ENCODE measurements at places on chromosomes 2 and 18. TPM values are rescaled to one million over a fixed set of nuclear protein-coding genes. Genes with fewer than 3 reads are reported as not detected.
A peak's percentile ranks its signal among the peaks of the same experiment; 100 is the strongest.

Gene IL1F10
- not detected for total RNA-seq

GRCh38 chr2:177261116-177262060 is 3.1 kb downstream of the NFE2L2 start:
- H3K4me3 ChIP-seq: peak overlapping the region; percentile 95
- peaks cover 39% of the 10 kb centered on the region for H3K4me1 ChIP-seq
- DNase-seq: no peak

GRCh38 chr2:25690058-25690457 is 16.7 kb upstream of the DTNB start:
- H3K4me3 ChIP-seq: no peak overlapping the region
- no peaks in the 10 kb centered on the region for H3K36me3 ChIP-seq
- H3K27me3 ChIP-seq: no peaks in the 10 kb centered on the region
- H3K27ac ChIP-seq: no peak overlapping the region

DNA sequence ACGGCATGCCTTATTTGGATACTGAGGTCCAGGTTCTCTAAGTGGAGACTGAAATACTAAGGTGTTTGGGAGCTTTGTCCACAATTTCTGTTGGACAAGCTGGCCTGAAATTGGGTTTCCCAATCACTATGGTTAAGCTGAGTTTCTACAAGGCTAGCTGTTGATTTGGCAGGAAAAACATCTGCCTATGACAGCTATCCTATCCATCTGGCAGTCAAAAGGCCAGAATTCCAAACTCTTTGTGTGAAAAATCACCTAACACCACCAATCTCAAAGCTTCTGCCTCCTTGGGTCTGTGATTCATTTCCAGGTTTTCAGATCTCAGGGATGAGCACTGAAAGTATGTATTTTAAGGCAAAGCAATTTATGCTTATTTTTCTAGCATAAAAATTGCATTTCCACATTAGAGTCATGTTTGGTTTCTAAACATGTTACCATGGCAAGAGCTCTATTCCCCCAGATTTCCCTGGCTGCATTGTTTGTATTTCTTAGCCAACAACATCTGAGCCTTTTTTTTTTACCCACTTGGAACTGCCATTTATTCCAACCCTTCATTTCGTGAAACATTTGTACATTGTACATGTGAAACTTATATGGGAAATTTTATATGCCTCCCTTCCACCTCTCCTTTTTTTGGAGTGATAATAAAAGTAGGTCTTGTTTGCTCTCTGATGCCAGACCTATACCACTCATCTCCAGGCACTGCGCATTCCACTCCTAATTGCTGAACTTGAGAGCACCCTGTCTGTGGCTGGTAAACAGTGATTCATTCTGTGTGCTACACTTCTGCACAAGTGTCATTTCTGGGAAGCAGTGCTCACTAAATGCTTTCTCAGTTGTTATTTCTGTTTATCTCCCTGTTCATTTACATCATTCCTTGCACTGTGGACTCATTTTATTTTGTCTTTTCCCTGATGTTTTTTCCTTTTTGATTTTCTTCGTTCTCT is 15.9 kb upstream of the CCDC85A start:
- no peaks in the 10 kb centered on the region for H3K27me3 ChIP-seq
- no peak overlapping the region for H3K27ac ChIP-seq
- peaks cover 4% of the 10 kb centered on the region for H3K4me1 ChIP-seq
- no peaks in the 10 kb centered on the region for H3K36me3 ChIP-seq

Gene ZNF521
- 32.7 TPM for total RNA-seq

DNA sequence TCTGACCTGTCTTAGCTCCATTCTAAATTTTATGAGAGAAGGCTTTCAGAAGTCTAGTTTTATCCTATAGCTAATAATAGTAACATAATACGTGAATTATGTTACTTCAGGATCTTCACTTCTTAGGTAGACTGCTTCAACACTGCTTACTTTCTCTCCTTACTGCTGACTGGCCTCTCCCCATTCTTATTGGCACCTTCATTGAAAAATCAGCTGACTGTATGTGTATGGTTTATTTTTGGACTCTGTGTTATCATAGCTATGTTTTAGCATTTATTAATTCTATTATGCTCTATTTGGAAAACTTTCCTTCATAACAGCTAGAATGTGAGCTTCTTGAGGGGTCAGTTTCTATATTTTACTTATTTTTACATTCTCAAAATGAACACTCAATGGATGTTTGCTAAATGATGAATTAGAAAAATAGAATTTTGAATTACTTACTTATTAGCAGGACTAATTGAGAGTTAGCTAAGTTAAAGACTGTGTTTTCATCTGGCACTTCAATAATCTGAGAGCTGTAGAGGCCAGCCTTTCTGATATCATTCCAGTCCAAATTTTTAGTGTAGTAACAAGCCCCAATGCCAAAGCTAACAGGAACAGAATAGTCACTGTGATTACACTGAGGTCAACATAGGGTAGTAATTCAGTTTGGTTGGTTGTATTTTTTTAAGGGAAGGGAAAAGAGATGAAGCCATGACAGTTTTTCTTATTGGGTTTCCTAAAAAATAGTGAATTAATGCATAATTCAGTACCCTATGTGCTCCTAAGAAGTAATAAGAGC is 92.3 kb downstream of the TTC27 start:
- no peak for DNase-seq
- H3K4me3 ChIP-seq: no peak overlapping the region
- no peak overlapping the region for H3K27ac ChIP-seq
- no peaks in the 10 kb centered on the region for H3K27me3 ChIP-seq
- H3K4me1 ChIP-seq: no peaks in the 10 kb centered on the region

GRCh38 chr2:80035749-80036285 is 268.7 kb downstream of the LRRTM1 start:
- H3K4me3 ChIP-seq: no peak overlapping the region
- H3K27ac ChIP-seq: no peak overlapping the region
- no peaks in the 10 kb centered on the region for H3K27me3 ChIP-seq
- H3K4me1 ChIP-seq: no peaks in the 10 kb centered on the region

GRCh38 chr2:202016579-202017227 is 17.0 kb upstream of the FZD7 start:
- no peak overlapping the region for H3K27ac ChIP-seq
- H3K27me3 ChIP-seq: no peaks in the 10 kb centered on the region
- no peaks in the 10 kb centered on the region for H3K4me1 ChIP-seq
- no peak for DNase-seq

DNA sequence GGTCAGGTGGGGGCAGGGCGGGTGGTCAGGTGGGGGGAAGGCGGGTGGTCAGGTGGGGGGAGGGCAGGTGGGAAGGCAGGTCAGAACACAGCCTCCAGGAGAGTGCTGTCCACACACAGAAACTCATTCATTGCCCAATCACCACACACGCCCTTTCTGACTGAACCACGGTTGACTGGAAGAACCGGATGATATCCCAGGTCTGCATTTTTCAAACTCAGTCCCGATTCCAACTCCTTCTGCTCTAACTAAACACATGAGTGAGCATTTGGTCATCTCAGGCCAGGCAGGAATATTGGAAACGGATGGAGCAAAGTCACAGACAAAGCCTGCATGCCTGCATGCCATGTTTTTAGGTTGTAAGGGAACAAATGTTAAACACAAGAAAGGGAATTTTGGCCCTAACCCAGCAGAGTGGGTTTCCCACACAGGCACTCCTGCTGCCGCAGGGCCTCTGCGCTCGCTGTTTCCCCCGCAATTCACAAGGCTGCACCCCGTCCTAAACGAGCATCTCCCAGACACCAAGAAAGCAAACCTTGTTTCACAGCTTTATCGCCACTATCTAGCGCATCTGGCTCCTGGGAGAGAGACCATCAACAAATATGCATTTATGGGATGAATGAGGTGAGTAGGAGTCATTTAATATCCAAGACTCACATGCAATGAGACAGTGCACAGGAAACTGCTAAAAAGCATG is 100.1 kb downstream of the ZNF516 start:
- no peak overlapping the region for H3K4me3 ChIP-seq
- H3K27me3 ChIP-seq: no peaks in the 10 kb centered on the region
- H3K4me1 ChIP-seq: peaks cover 59% of the 10 kb centered on the region
- DNase-seq: no peak
- no peak overlapping the region for H3K27ac ChIP-seq
- no peaks in the 10 kb centered on the region for H3K36me3 ChIP-seq

DNA sequence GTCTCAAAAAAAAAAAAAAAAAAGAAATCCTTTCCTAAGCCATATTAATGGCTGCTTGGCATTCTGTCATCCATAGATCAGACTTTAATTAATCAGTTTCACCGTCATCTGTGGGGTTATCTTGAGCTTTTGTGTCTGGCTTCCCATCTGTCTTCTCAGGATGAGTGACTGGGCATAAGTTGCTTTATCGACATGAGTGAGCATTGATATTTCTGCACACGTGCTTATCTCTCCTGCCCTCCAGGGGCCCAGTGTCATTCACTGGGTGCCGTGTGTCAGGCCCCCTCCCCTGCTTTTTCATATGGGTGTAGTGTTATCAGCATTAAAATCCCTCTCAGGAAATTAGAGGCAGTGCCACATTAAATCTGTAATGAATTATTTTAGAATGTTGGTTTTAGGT is 65.6 kb downstream of the SH3BP4 start:
- H3K4me1 ChIP-seq: no peaks in the 10 kb centered on the region
- H3K36me3 ChIP-seq: no peaks in the 10 kb centered on the region
- no peak for DNase-seq
- H3K4me3 ChIP-seq: no peak overlapping the region
- H3K27me3 ChIP-seq: no peaks in the 10 kb centered on the region

- no peak overlapping the region for H3K4me3 ChIP-seq
- H3K4me1 ChIP-seq: peaks cover 15% of the 10 kb centered on the region
- DNase-seq: no peak
- peak overlapping the region; percentile 81 for H3K27ac ChIP-seq
Measured at GRCh38 chr2:101331202-101331601, 22.7 kb upstream of the RNF149 start.

Gene MYO5B
- total RNA-seq: 35.2 TPM

Gene CCDC74B
- total RNA-seq: 26.6 TPM

GRCh38 chr2:121159291-121160071 is 125.5 kb downstream of the TFCP2L1 start:
- no peaks in the 10 kb centered on the region for H3K27me3 ChIP-seq
- no peak overlapping the region for H3K27ac ChIP-seq
- H3K4me3 ChIP-seq: no peak overlapping the region

Gene SCYGR4
- total RNA-seq: not detected

DNA sequence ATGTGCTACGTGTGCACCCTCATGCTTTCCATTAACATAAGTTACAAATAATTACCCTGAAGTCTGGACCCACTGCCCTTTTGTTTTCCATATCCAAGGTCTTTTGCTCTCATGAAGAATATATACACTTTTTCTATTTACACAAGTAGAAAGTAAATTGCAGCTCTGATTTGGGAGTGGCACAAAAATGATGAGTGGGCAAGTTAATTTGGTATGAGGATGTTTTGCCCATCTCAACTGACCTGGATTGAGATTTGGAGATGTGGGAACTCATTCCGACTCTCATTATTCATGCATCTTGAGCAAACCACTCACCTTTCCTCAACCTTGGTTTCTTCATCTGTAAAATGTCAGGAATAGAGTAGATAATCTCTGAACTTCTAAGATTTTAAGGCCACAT is 53.6 kb upstream of the TMEM17 start:
- H3K4me1 ChIP-seq: peaks cover 15% of the 10 kb centered on the region
- H3K27me3 ChIP-seq: no peaks in the 10 kb centered on the region
- no peak for DNase-seq
- H3K36me3 ChIP-seq: no peaks in the 10 kb centered on the region
- H3K27ac ChIP-seq: no peak overlapping the region

- H3K27ac ChIP-seq: no peak overlapping the region
- H3K4me1 ChIP-seq: no peaks in the 10 kb centered on the region
- H3K4me3 ChIP-seq: no peak overlapping the region
- no peaks in the 10 kb centered on the region for H3K36me3 ChIP-seq
- DNase-seq: no peak
- H3K27me3 ChIP-seq: no peaks in the 10 kb centered on the region
Measured at GRCh38 chr2:151403914-151404313, 5.8 kb upstream of the RIF1 start.

DNA sequence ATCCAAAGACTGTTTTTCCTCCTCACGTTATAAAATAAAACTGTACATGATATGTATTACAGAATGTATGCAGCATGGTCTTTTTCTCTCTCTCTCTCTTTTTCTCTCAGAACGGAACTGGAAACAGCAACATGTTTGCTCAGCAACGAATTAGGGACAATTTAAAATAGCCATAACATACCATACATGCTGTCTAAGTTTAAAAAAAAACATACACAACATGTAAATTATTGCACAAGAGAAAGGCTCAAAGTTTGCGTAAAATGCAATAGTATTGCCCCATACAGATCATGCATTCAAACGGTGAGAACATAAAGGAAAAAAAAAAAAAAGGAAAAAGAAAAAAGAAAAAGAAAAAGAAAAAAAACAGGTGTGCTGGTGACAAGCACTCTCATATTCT is 93.6 kb downstream of the BCL11A start:
- no peaks in the 10 kb centered on the region for H3K27me3 ChIP-seq
- H3K27ac ChIP-seq: no peak overlapping the region
- no peaks in the 10 kb centered on the region for H3K36me3 ChIP-seq
- no peaks in the 10 kb centered on the region for H3K4me1 ChIP-seq
- no peak for DNase-seq
- no peak overlapping the region for H3K4me3 ChIP-seq

Gene EFHD1
- 29.1 TPM for total RNA-seq

DNA sequence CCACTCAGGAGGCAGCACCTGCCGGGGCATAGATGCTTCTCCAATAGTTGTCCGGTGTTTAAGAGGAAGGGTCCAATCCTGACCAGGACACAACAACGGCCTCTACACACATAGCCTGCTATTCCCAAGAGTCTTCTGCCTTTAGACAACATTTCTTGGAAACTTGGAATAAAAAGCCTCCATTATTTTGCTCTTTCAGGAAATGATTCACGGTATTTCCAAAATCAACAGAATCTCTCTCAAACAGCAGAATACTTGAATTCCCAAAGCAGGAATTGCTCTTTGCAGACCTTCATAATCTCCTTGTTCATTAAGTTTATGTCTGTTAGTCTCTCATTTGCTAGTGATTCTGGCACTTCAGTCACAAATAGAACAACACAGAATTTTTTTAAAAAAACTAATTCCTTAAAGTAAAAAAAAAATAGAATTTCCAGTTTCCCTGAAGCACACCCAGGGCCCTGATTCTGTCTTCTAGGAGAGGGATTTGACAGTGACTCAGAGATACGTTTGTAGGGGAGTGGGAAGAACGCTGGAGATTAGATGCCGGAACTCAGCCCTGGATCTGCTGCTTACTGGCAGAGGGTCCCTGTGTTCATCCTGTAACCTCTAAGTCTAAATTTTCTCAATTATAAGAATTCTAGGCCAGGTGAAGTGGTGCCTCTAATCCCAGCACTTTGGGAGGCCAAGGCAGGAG is 74.7 kb downstream of the NAB1 start:
- H3K4me1 ChIP-seq: peaks cover 19% of the 10 kb centered on the region
- H3K4me3 ChIP-seq: no peak overlapping the region
- H3K36me3 ChIP-seq: no peaks in the 10 kb centered on the region
- DNase-seq: no peak

- no peak overlapping the region for H3K4me3 ChIP-seq
- H3K4me1 ChIP-seq: no peaks in the 10 kb centered on the region
- no peak overlapping the region for H3K27ac ChIP-seq
- H3K27me3 ChIP-seq: no peaks in the 10 kb centered on the region
- DNase-seq: no peak
- H3K36me3 ChIP-seq: no peaks in the 10 kb centered on the region
Measured at GRCh38 chr2:51619961-51620360, 588.0 kb upstream of the NRXN1 start.

Gene AGXT
- total RNA-seq: not detected

- H3K27me3 ChIP-seq: no peaks in the 10 kb centered on the region
- H3K27ac ChIP-seq: no peak overlapping the region
- no peak overlapping the region for H3K4me3 ChIP-seq
- no peak for DNase-seq
- H3K4me1 ChIP-seq: no peaks in the 10 kb centered on the region
Measured at GRCh38 chr2:18930971-18931370, 341.6 kb upstream of the NT5C1B start.

Measured in tibial nerve (tissue), 4 donors.